ENCODE measurements at places on chromosomes 6 and 20.

DNA sequence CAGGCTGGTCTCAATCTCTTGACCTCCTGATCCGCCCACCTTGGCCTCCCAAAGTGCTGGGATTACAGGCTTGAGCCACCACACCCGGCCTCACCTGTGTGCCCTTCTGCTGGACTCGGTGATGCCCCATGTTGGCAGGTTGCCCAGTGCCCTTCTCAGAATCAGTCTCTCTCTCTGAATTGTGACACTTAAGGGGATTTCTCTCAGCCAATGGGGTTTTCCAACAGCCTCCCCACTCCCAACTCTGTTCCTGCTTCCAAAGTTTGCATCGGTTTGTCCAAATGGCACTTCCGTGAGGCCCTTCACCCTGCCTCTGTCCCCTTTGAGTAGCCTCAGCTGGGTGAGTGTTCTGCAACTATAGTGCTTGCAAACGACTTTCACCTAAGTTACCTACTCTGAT, 3.1 kb upstream of the MRPS10 start:
- ATAC-seq: no peak

- ATAC-seq: no peak
Measured at GRCh38 chr20:31538326-31538725, 24.1 kb downstream of the HM13 start.

GRCh38 chr6:128240024-128240428, 280.4 kb downstream of the PTPRK start:
- no peak for ATAC-seq

DNA sequence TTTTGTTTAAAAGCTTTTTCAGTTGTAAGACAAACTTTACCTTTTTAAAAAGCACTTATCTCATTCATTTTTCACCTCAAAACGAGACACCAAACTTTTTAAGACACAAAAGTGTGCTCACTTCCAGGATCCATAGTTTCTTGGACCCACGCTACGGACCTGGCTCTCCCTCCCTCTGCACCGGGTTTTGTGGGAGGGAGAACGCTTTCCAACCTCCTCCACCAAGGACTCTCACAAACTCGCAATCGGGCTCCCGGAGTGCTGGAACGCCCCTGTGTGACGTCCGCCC, 436 bp downstream of the CAGE1 start:
- no peak for ATAC-seq
